Pancreas (tissue), 10 donors: ENCODE measurements at places on chromosomes 12 and 14. TPM values are rescaled to one million over a fixed set of nuclear protein-coding genes. Genes with fewer than 3 reads are reported as not detected.

- no peak for DNase-seq
These were observed 29.6 kb downstream of the ATXN2 start for GRCh38 chr12:111569363-111570083.

DNA sequence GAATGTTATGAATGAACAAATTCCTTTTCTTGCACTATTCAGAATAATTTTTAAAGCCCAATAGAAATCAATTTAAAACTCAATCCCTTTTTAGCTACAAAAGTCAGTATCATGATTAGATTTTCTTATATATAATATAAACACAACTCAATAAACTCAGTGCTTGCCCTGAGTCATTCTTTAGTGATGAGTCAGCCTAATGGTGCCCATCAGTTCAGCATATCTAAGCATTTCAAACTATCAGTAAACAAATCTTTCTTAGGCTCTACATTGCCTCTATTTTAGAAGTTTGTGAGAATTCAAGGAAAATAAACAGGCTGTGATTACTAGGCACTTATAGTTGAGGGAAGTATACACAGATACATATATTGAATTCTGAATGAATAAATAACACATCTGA lies 179.6 kb downstream of the NELL2 start:
- no peak for DNase-seq

DNA sequence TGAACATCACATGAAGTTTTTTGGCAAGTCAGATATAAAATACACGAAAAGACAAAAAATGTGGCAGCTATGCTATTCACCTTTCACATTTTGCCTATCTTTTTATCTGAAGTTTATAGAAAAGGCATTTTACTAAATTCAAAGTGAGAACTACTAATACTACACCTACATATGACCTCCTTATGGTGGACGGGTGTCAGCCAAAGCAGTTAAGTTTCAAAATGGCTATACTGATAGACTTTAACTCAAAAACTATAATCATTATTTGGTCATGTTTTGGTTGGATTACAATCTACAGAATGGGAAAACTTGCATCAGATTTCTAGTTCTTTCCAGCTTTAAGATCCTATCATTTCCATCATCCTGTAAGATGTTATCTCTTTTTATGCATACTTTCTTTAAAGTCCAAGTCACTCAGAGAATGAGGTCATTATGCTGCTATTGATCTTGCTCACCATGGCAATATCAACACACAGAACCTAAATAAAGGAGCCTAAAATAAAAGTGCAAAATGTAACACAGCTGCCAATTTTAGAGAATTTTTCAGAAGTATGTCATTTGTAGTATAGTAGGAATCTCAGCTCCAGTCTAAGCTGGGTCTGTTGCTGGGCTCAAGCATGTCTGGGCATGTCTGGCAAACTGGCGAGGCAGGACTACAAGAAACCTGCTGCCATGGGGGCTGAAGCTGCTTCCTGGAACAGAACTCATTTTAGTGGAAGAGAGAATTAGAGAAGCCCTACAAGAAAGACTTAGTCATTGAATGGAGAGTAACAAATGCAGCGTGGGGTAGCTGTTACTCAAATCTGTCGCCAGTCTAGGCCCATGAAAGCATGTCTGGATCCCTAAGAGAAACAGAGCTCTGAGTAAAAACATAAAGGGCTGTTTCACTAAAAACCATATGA lies 7.6 kb upstream of the AEBP2 start:
- no peak for DNase-seq

DNA sequence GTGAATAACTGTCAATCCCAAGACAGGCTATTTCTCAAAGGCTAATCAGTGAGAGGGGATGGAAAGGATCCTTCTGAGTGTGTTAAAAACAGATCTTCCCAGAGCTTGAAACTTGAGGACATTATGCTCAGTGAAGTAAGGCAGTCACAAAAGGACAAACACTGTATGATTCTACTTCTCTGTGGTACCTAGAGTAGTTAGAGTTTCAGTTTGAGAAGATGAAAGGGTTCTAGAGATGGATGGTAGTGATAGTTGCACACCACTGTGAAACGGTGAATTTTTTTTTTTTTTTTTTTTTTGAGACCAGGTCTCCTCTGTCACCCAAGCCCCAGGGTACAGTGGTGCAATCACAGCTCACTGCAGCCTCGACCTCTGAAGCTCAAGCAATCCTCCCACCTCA lies 133.8 kb downstream of the SAMD4A start:
- DNase-seq = no peak

GRCh38 chr12:33605757-33606156 lies 166.1 kb upstream of the SYT10 start:
- DNase-seq = no peak

- DNase-seq = no peak
These were observed 80.6 kb downstream of the CCDC59 start for GRCh38 chr12:82277582-82277981.

DNA sequence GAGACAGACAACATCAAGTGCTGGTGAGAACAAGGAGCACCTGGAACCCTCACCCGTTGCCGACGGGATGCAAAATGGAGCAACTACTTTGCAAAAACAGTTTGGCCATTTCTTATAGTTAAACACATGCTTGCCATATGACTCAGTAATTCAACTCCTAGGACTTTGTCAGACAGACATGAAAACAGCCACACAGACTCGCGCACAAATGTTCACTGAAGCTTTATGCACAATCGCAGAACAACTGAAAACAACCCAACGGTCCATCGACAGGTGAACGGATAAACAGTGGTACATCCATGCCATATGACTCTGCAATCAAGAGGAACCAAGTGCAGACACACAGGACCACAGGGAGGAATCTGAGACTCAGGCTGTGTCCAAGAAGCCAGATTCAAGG lies 30.8 kb downstream of the NCOR2 start:
- no peak for DNase-seq

- DNase-seq = no peak
These were observed 1094.4 kb downstream of the BCL11B start for GRCh38 chr14:98177551-98177950.

GRCh38 chr14:102731871-102732800 lies 45.1 kb upstream of the TRAF3 start:
- DNase-seq = no peak

DNA sequence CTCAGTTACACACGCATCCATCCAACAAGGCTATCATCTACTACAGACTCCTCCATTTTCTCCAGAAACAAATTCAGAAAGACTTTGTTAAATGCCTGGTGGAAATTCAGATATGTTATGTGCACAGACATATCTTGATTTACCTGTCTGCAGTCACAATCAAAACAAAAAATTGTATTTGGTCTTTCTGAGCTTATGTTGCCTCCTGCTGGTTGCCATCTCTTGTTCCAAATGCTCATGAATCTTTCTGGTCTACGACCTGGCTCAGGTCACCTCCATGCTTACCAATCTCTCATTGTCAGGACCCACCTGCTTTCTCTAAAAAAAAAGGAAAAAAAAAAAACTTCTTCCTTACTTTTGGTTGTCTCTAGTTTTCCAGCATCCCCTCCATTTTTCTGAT lies 169.2 kb upstream of the PLXNC1 start:
- DNase-seq = peak; percentile 11

- DNase-seq = peak; percentile 66
These were observed 685 bp upstream of the MYL6B start for GRCh38 chr12:56151672-56152131.

DNA sequence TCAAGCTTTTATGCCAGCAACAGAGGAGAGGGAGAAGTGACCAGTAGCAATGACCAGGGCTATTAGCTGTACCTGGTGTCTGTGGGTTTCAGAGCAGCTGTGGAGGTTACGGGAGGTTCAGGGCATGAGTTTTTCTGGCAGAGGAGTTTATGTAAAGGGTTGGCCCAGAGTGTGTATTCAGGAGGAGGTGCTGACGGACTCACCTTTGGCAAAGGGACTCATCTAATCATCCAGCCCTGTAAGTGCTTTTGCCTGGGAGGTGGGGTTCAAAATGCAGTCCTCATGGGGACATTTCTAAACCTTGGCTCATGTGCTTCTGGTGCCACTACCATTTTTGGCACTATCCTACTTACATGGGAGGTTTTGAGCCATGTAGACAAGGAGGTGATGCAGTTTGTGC lies 95.3 kb downstream of the DAD1 start:
- no peak for DNase-seq

GRCh38 chr12:100959481-100959880 lies 164.9 kb downstream of the ANO4 start:
- DNase-seq = no peak

DNA sequence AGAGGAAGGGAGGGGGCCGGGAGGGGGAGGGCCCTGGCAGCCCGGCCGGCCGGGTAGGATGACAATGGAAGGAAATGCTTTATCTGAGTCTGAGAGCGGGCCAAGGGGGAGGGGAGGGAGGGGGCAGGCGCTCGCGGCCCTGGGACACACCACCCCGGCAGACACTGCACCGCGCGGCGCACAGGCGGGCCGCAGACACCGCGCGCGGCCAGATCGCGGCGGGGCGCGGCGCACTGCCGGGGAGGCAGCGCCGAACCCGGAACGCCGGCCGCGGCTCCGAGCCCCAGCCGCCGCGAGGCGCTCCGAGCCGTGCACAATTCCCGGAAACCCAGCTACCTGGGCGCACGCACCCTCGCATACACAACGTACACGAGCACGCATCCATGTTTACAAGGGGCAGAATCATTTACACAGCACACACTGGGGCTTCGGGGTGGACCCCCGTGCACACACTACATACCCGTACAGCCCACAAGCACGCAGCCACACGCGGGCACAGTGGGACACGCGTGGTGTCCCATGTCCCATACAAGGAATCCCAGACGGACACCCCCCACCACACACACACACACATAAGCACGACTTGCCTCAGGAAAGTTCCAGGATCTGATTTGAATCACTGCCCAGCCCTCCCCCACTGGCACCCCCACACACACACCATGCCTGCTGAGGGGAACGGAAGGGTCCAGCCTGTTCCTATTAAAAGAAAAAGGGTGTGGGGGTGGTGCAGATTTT lies at the start of gene HDAC7:
Gene HDAC7, minus strand, starts transcription at position 8 of the 735 bp plus-strand sequence. CDS start 118 bp downstream, outside the sequence.
- DNase-seq = peak; percentile 82

- no peak for DNase-seq
These were observed 26.7 kb downstream of the ELK3 start for GRCh38 chr12:96220902-96221301.

DNA sequence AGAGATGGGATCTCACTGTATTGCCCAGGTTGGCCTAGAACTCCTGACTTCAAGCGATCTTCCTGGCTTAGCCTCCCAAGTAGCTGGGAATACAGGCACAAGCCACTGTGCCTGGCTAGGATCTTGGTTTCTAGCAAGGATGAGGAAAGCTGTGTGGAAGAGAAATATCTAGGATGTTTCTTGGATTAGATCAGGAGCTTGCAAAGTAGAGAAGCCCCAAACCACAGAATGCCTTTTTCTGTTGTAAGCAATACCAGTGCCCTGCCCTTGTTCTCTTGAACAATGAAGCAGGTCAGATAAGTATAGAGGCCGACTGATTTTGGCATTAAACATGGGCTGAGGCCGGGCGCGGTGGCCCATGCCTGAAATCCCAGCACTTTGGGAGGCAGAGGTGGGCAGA lies 44.3 kb upstream of the STRN3 start:
- no peak for DNase-seq

DNA sequence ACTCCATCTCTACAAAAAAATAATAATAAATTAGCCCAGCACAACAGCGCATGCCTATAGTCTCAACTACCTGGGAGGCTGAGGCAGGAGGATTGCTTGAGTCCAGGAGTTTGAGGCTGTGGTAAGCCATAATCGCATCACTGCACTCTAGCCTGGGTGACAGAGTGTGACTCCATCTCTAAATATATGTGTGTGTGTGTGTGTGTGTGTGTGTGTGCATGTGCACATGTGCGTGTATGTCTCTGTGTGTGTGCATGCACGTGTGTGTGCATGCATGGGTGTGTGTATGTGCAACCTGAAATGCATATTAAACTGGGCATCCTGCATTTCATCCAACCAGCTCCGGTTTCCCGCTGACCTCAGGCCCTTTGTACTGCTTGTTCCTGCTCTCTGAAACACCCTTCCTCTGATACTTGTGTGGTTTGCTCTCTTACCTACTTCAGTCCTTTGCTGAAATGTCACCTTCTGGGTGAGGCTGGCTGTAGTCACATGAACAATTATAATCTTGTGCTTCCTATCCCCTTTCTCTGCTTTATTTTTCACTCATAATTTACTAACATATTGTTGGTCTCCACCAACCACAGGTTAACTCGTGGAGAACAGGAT lies 46.9 kb downstream of the PHLDA1 start:
- no peak for DNase-seq

- no peak for DNase-seq
These were observed 24.9 kb downstream of the NAV3 start for GRCh38 chr12:77855548-77855947.

DNA sequence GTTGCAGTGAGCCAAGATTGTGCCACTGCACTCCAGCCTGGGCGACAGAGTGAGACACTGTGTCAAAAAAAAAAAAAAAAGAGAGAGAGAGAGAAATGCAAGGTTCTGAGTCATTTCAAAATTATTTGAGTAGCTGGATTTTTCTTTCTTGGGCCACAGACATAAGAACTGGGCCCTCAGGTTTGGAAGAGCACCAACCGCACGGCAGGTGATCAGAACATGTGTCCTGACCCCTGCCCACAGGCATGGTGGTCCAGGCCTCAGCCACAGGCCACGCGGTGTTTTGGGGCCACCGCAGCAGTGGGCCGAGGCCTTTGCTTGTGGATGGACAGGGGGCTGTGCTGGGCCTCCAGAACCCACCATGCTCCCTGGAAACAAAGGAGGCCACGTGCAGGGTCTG lies 126.7 kb downstream of the CALM1 start:
- DNase-seq = no peak

DNA sequence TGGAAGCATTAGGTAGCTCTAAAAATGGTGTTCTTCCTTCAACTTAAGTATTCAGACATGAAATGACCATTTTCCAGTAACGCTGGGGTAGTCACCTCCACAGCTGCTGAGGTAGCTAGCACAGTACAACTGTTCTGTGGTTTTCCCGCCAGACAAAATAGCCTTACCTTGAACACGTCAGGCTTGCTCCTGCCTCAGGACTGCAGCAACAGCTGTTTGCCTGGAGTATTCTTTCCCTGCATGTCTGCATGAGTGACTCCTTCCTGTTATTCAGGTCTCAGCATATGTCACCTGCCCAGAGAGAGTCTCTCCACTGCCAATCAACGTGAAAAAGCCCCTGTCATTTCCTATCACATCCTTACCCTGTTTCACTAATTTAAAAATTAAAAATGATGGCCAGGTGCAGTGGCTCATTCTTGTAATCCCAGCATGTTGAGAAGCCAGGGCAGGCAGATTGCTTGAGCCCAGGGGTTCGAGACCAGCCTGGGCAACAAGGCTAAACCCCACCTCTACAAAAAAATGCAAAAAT lies 37.9 kb downstream of the WDR89 start:
- DNase-seq = no peak

DNA sequence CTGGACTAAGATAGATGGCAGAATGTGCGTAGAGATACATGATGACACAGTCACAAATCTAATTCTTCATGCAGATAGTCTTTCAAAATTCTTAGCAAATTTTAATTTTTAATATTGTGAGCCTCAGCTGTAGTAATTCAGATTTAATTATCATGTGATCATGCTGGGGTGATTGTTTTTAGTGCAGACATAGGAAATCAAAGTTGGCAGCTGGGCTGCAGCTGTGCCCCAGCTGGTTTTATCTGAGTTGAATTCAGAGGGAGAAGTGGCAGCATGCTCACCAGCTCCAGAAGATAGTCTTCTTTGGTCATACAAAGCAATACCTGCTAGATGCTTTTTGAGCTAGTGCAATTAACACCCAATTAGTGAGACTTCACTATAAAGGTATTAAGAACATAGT lies 292.9 kb downstream of the RAD51B start:
- no peak for DNase-seq

The GLIPR1L1 gene
- not detected for total RNA-seq

The SLC35F4 gene
- total RNA-seq = 0.31 TPM

The ADAM21 gene
- total RNA-seq = 0.09 TPM

The CMKLR1 gene
- 7.4 TPM for total RNA-seq

The CACNA2D4 gene
- 2.0 TPM for total RNA-seq

The SLC24A4 gene
- total RNA-seq = 0.09 TPM

The C12orf56 gene
- not detected for total RNA-seq
